ENCODE measurements at places on chromosomes 4 and X. TPM values are rescaled to one million over a fixed set of nuclear protein-coding genes. Genes with fewer than 3 reads are reported as not detected.
A peak's percentile ranks its signal among the peaks of the same experiment; 100 is the strongest.

DNA sequence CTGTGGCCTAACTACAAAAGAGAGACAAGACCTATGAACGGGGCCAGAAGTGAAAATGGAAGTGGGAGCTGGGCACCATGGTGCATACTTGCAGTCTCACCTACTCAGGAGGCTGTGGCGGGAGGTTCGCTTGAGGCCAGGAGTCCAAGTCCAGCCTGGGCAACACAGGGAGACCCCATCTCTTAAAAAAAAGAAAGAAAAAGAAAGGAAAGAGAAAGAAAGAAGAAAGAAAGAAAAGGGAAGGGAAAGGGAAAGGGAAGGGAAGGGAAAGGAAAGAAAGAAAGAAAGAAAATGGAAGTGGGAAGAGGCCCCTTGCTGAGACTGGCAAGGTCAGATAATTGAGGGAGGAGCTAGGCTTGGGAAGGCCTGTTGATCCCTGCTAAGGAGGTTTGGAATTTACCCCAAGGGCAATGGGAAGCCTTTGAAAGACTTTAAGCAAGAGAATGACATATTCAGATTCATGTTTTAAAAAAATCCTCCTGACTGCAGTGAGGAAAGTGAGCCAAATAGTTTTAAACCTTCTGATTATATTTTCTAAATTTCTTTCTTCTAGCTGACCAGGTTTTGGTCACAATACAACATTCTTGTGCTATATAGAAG, 17.7 kb upstream of the HERC5 start:
- H3K27ac ChIP-seq, result no peak overlapping the region
- no peaks in the 10 kb centered on the region for H3K4me1 ChIP-seq
- DNase-seq, result no peak
- H3K36me3 ChIP-seq, result no peaks in the 10 kb centered on the region
- no peaks in the 10 kb centered on the region for H3K27me3 ChIP-seq
- H3K4me3 ChIP-seq, result no peak overlapping the region

GRCh38 chr4:187286525-187286924, 562.9 kb upstream of the FAT1 start:
- no peaks in the 10 kb centered on the region for H3K36me3 ChIP-seq
- H3K27me3 ChIP-seq, result no peaks in the 10 kb centered on the region
- no peak overlapping the region for H3K27ac ChIP-seq

GRCh38 chrX:94743478-94743877, 1069.5 kb downstream of the FAM133A start:
- H3K27me3 ChIP-seq, result no peaks in the 10 kb centered on the region
- H3K27ac ChIP-seq, result no peak overlapping the region
- no peaks in the 10 kb centered on the region for H3K36me3 ChIP-seq
- H3K4me1 ChIP-seq, result no peaks in the 10 kb centered on the region

DNA sequence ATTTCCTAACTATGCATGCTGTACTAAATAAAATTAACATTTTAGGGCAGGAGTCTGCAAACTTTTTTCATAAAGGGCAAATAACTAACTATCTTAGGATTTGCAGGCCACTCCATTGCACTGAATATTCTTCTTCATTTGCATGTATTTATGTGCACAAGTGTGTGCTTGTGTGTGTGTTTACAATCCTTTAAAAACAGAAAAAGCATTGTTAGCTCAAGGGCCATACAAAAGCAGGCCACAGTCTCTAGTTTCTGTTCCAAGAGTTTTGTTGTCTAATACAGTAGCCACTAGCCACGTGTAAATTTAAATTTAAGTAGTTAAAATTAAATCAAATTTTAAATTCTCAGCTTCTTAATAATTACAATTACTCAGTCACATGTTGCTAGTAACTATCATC, 621.8 kb downstream of the TMA16 start:
- H3K36me3 ChIP-seq, result no peaks in the 10 kb centered on the region
- no peaks in the 10 kb centered on the region for H3K27me3 ChIP-seq
- H3K27ac ChIP-seq, result no peak overlapping the region
- no peak overlapping the region for H3K4me3 ChIP-seq

DNA sequence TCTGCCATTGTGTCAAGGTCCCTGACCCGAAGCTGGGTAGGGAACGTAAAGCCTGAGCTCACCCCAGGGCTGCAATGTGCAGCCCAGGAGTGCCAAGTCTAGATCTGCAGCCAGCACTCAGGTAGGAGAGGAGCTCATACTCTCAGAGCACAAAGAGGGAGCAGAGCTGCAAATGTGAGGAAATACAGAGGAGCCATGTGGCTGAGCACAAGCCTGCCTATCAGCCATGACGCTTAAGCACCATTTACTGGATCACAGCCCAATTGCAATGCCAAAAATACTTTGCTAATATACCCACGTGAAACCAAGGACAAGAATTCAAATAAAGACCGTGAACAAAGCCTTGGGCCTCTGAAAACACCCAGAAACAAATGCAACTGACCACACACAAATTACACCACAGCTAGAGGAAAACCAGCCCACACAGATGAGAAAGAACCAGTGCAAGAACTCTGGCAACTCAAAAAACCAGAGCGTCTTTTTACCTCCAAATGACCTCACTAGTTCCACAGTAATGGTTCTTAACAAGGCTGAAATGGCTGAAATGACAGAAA, 69.0 kb upstream of the HPF1 start:
- H3K4me3 ChIP-seq, result no peak overlapping the region
- no peaks in the 10 kb centered on the region for H3K36me3 ChIP-seq
- no peak for DNase-seq
- no peaks in the 10 kb centered on the region for H3K27me3 ChIP-seq

DNA sequence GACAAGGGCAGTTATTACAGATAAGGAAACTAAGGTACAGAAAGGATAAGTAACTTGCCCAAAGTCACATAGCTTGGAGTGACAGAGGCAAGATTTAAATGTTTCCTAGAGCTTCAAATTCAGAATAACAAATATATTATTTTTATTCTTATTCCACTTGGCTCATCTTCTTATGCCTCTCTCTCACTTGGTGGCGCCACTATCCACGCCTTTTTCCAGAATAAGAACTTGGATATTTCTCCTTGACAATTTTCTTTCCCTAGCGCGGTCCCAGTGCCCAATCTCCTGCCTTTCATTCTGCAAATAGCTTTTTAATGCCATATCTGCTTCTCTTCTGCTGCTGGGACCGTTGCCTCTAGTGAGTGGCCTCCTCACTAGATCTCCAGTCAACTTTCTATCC, 78.5 kb downstream of the MSN start:
- no peak overlapping the region for H3K27ac ChIP-seq
- no peaks in the 10 kb centered on the region for H3K36me3 ChIP-seq
- no peaks in the 10 kb centered on the region for H3K4me1 ChIP-seq
- DNase-seq, result no peak

DNA sequence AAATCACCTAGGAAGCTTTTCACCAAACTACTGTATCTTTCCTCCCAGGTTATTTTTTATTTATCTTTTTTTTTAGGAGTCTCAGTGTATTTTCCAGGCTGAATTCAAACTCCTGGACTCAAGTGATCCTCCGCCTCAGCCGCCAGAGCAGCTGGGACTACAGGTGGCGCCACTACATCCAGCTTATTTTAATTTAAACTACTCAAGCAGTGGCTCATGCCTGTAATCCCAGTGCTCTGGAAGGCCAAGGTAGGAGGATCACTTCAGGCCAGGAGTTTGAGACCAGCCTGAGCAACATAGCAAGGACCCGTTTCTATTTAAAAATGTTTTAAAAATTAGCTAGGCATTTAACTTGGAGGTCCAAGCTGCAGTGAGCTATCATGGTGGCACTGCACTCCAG, 37.8 kb downstream of the LEF1 start:
- no peak overlapping the region for H3K27ac ChIP-seq
- H3K27me3 ChIP-seq, result no peaks in the 10 kb centered on the region

GRCh38 chr4:117378942-117379341, 293.6 kb upstream of the TRAM1L1 start:
- no peak for DNase-seq
- H3K27ac ChIP-seq, result no peak overlapping the region
- no peak overlapping the region for H3K4me3 ChIP-seq
- H3K36me3 ChIP-seq, result no peaks in the 10 kb centered on the region

DNA sequence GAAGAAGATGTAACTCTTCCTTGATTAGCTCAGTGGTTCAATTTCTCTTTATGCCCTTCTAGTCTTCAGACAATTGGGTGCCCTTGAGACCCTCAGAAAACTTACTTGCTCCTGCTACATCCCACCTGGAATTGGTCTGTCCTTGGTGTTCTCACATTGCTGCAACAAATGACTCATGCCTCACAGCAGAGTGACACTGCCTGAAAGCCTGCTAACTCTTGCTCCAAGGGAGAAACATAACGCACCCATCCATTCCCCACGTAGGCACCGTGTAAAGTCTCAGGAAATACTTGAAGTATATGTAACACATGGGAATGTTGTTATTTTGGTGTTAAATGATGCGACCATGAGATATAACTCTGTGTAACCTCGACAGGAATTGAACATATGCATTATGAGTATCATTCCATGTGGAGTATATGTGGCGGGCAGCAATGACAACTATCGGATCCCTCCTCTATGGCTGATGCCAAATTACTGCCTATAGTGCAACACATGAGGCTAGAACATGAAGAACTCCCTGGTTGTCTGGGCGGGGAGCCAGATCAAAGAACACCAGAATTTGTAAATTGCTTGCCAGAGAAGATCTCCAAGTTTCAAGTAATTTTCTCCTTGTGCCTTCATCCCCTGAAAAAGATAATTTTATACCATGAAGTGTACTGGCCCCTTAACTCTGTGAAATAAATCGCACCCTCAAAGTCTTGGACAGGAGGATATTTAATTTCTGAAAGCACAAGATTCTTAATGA, 231.3 kb upstream of the STK26 start:
- H3K4me1 ChIP-seq, result no peaks in the 10 kb centered on the region
- peaks cover 4% of the 10 kb centered on the region for H3K36me3 ChIP-seq
- H3K27ac ChIP-seq, result no peak overlapping the region
- DNase-seq, result no peak
- no peaks in the 10 kb centered on the region for H3K27me3 ChIP-seq

DNA sequence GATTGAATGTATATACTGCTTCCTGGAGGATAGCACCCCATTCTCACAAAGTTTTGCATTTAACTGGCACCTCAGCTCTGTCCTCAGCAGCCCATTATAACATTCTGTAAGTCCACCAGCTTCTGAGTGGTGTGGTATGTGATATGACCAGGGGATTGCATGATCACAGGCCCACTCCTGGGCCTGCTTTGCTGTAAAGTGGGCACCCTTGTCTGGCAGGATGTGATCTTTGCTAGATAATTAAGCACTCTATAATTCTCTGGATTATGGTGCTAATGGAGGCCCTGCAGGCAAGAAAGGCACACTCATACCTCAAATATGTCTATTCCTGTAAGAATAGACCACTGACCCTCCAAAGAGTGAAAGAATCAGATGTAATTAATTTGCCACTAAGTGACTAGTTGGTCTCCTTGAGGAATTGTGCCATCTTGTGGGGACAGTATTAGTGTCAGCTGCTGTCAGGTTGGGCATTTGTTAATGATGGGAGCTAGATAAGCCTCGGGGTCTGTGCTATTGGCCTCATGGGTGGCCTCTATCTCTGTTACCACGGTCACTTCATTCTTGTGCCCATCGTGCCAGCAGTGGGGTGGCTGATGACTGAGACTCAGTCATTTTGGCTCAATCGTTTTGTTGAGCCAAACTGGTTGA, 2.2 kb upstream of the CFI start:
- H3K36me3 ChIP-seq, result no peaks in the 10 kb centered on the region
- DNase-seq, result peak; percentile 51
- no peak overlapping the region for H3K27ac ChIP-seq

GRCh38 chr4:79298027-79298426, 27.8 kb downstream of the NAA11 start:
- no peak overlapping the region for H3K4me3 ChIP-seq
- H3K27me3 ChIP-seq, result peaks cover 18% of the 10 kb centered on the region

- H3K36me3 ChIP-seq, result no peaks in the 10 kb centered on the region
- DNase-seq, result no peak
- H3K4me3 ChIP-seq, result no peak overlapping the region
- H3K27me3 ChIP-seq, result no peaks in the 10 kb centered on the region
- no peak overlapping the region for H3K27ac ChIP-seq
Measured at GRCh38 chr4:152024881-152025280, 264.1 kb upstream of the GATB start.

DNA sequence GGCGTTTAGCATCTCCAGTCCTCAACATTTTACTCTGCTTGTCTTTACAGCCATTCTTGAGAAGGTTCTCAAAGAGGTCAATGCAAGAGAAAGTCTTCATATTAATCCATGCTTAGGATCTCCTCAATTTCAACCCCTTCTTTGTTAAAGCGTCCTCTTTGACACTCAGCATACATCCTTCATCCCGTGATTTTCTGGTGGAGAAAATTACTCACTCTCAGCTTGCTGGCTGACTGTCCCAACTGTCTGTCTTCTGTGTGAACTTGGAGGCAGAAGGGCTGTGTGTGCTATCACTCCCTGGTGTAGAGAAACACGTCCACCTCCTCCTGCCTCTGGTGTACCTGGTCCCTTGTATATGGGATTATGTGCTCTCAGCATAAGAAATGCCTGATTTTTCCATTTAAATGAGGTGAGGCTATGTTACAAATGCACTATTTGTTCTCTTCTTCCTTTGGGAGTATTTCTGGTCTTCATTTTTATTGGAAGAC, 57.8 kb downstream of the GALNT7 start:
- H3K4me3 ChIP-seq, result no peak overlapping the region
- no peaks in the 10 kb centered on the region for H3K36me3 ChIP-seq
- no peak for DNase-seq
- no peaks in the 10 kb centered on the region for H3K27me3 ChIP-seq
- no peak overlapping the region for H3K27ac ChIP-seq
- H3K4me1 ChIP-seq, result no peaks in the 10 kb centered on the region

Gene LRCH2
- not detected for total RNA-seq

Gene HS6ST2
- 24.6 TPM for total RNA-seq

Gene TRIM60
- total RNA-seq, result not detected

Data from HCT116 (cell line).